HCEC 1CT (cell line): ENCODE measurements at places on chromosomes 5 and 9.

GRCh38 chr5:178094345-178094744 is 19.0 kb upstream of the N4BP3 start:
- DNase-seq, result no peak

DNA sequence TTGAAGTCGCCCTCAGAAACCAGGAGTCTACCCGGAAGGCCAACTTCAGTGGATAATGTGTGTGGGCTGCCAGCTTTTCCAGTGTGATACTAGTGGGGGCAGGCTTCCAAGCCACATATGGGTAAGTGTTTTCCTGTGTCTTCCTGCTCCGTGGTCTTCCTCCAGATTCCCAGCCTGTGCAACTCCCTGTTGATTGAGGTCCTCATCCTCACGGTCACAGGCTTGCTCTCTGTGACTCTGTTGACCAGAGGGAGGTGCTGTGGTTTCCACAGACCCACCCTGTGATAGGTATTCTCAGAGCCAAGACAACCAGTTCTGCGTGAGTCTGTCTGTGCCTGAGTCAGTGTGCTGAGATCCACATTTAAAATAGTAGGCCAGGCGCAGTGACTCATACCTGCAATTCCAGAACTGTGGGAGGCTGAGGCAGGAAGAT is 388.0 kb upstream of the IRX2 start:
- no peak for DNase-seq

DNA sequence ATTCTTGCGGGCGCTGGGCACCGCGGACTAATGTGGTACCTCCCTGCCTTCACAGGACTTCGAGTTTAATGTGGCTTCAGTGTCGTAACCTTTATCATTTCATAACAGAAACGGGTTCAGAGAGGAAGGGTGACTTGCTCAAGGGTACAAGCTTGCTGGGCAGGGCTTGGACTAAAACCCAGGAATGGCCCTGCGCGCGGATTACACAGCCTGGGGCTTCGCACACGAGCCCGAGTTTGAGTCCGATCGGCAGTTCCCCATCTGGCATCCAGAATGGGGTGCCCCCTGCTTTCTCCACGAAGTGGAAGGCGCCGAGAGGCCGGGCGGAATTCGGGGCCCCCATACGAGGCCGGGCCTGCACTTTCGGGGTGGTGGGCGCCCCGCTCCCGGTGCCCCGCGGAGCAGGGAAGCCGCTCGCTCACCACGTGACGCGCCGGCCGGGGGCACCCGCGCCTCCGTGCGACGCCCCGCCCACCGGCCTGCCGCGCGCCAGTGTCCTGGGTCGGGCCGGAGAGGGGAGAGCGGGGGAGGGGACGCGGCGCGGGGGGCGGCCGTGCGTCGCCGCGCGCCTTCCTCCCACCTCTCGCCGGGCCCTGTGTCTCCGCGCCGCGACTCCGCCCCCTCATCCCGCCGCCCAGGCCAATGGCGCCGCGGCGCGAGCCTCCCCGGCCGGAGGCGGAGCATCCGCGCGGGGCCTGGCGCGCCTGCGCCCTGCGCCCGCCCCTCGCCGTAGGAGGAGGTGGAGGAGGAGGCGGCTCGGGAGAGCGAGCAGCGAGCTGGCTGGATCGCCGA is at the start of gene SET:
Gene SET, plus strand, starts transcription at position 722 of the 792 bp plus-strand sequence. CDS start 361 bp downstream, outside the sequence.
- peak; percentile 94 for DNase-seq

DNA sequence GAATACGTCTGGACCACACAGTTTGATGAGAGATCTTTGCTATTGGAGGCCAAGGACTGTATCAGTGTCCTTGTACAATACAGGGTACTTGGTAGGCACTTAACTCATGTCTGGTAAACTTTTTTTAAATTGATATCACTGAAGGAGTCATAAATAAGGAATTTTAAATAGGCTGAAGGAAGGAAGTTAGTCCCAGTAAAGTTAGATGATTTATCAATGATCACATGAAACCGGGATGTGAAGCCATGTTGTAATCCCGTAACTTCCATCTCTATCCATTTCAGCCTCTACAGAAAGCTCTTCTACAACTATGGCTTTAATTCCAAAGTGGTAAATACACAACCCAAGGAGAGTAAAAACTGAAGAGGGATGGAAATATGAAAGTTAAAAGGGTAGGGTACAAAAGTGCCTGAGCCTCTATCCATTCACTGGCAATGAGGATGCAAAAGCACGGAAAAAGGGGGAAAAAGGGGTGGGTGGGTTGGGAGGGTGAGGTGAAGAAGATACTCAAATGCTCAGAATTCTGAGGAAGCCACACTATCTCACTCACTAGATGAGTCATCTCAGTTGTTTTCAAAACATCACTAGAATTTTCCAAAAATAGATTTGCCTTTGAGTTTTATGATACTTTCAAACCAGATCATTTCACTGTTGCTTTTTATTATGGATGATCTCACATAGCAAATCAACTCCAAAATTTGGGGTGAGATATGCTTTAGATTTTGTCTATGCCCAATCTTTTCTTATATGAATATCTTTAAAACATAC is 1053.5 kb downstream of the NR2F1-AS1 start:
- DNase-seq, result peak; percentile 83

DNA sequence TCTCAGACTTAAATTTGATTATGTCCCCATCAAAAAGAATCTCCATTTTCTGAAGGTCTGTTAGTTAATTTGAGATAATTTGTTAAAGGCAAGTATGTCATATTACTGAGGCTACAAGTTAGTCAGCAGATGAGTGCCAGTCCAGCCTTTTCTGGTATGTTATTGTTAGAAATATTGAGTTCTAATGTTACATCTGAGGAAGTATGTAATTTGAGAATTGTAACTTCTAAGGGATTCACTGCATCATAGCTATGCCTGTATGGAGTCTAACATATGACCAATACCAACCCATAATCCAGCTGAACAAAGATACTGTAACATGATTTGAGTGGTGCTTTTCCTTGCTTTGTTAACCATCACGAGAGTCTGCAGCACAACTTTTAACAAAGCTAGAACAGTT is 13.9 kb downstream of the SLC23A1 start:
- DNase-seq, result peak; percentile 75

GRCh38 chr9:130340011-130340410 is 74.5 kb downstream of the HMCN2 start:
- no peak for DNase-seq

DNA sequence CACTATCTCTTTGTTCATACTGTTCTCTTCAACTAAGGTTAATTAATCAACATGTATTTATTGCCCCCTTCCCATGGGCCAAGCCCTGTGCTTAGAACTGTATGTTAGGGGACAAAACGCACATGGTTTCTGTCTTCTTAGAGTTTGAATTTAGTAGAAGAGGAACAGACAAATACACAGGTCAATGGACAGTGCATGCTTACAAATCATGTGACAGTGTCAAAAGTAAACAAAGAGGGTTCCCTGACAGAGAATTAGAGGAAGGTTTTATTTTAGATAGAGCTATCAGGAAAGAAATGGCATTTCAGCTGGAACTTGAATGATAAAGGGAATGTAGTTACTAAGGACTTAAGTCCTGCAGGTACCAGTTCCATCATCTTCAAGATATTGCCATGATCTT is 145.2 kb upstream of the CCDC152 start:
- DNase-seq, result no peak

GRCh38 chr5:136619556-136619955 is 254.2 kb upstream of the TRPC7 start:
- DNase-seq, result no peak

DNA sequence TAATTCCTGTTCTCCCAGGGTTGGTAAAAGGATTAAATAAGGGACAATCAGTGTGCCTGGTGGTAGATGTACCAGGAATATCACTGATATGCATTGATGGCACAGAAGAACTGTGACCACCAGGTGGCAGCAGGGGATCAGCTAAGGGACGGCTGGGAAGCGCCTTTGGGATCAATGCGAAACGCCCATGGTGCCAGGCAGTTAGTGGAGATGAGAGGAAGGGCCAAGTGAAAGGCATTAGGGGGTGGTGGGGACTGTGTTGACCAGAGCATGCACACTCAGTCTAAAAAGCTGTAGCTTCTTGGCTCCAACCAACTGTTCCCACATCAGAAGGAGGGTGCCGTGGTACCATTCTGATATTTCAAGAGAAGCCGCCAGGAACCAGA is 55.6 kb downstream of the ARHGEF37 start:
- peak; percentile 58 for DNase-seq

GRCh38 chr5:140992828-140993227 is 26.6 kb downstream of the PCDHAC2 start:
- DNase-seq, result no peak

DNA sequence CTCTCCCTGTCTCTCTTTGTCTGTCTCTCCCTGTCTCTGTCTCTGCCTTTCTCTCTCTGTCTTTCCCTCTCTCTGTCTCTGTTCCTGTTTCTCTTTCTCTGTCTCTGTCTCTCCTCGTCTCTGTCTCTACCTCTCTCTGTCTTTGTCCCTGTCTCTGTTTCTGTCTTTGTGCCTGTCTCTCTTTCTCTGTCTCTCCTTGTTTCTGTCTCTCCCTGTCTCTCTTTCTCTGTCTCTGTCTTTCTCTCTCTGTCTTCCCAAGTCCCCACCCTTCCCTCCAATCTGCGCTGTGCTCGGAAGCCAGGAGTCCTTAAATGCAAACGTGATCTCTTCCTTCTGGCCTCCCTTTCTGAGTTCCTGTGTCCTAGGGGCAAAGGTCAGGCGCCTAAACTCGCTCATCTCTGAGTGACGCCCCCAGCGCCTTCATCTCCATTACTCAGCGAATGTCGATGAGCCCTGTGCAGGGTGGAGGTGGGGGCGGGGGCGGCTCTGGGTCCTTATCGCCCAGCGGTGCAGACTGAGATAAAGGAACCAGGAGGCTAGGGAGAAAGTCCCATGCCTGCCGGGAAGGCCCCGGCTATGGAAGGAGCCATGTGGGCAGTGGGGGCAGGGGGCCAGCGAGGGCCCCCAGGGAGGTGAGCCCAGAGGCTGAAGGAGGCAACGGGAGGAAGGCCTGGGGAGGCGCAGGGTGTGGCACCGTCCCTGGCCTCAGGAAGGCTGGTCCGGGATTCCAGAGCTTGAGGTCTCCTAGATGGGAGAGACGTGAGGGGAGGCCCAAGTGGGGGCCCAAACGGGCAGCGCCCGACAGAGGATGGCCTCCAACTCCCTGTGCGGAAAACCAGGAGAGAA is 1.5 kb upstream of the SLC6A19 start:
- DNase-seq, result no peak
